Head of caudate nucleus (tissue), 42 donors: ENCODE measurements at places on chromosomes 2 and 18.

- no peak for DNase-seq
Measured at GRCh38 chr18:77433076-77433475, 183.4 kb downstream of the GALR1 start.

DNA sequence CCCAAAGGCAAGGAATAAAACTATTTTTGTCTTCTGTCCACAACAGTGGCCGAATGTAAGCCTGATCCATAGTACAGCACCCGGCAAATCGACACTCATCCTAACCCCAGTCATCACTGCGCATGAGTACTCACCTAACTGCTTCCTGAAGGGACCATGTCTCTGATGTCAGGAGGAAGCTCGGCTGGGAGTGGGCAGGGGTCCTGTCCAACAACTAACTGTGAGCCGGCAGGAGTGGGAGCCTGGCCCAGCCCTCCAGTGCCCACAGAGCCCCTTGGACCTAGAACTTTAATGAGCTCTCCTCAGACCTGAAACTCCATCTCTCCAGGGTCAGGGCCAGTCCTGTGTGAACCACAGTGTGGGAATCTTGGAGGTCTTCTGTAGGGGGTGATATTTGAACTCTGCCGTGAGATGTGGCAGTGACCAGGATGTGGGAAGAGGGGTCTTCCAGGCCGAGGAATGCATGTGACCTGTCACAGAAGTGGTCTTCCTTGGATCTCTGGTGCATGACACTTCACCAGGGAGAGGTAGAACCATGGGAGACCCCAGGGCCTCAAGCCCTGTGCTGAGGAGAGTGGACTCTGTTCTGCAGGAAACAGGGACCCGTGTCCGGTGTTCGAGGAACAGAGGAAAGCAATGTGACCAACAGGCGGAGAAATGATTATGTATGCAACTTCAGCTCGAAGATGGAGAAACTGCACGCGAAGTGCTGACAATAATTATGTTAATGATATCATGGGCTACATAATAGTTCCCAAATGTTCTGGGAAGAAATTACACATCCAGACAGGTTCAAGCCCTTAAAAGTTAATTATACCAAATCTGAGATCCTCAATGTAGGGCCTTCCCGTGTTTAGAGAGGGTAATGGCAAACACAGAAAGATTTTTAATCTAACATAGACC lies 240.1 kb upstream of the HDAC4 start:
- no peak for DNase-seq

GRCh38 chr2:215019521-215020145 lies 118.8 kb downstream of the ABCA12 start:
- no peak for DNase-seq

- DNase-seq: no peak
Measured at GRCh38 chr2:242056785-242057184, 187.3 kb downstream of the RTP5 start.

- no peak for DNase-seq
Measured at GRCh38 chr18:6757931-6758330, 28.4 kb downstream of the ARHGAP28 start.

GRCh38 chr2:39805936-39806608 lies 27.0 kb upstream of the THUMPD2 start:
- no peak for DNase-seq

- peak; percentile 68 for DNase-seq
Measured at GRCh38 chr18:36284671-36285295, 12.7 kb upstream of the FHOD3 start.

DNA sequence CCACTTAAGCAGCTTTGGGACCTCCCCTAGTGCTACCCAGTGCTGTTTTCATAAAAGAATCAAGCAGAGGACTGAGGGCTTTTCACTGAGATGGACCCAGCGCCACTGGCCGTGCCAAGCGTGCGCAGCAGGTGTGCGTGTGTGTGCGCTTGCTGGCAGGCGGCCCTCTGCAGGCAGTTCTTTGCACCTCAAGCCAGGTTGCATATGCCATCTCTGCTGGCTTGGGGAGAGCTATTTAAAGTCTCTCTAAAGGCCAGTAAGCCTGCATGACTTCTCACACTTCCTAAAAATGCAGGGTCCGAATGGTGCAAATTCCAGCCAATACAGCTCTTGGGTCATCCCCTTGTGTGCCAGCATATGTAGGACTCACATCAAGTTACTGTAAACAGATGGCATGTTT lies 255.5 kb downstream of the RNF152 start:
- DNase-seq: no peak

DNA sequence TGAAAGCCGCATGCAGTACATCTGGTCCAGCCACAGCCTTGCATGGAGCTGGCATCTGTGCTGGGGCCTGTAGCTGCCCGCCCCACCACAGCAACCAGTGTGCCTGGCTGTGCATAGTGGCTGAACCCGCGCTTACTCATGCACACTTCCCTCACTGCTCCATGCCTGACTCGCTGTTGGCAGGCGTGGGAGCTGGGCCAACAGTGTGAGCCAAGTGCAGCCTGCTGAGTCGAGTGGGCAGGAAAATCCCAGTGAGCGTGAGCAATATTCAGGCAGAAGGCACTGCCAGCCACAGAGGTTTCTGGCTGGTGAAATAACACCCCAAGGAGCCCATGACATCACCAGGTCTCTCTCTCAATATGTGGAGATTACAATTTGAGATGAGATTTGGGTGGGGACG lies 1674.1 kb upstream of the TMEFF2 start:
- DNase-seq: no peak

- no peak for DNase-seq
Measured at GRCh38 chr18:36203360-36203895, 16.1 kb downstream of the MOCOS start.

DNA sequence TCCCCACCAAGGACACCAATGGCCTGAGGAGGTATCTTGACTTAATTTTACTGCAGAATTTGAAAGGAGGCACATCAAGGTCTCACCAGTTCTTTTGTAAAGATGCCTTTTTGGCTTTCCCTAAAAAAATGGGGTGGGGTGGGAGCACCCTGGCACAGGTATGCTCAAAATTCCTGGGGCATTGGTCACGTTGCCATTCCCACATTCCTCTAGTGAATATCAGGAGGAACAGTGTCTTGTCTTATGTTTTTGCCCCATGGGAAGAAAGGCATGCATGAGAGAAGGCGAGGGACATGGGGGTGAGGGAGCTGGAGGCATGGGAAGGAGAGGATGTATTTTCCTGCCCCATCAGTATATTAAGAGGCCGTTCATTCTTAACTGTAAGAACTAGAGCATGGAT lies 275.3 kb downstream of the CMPK2 start:
- DNase-seq: no peak

DNA sequence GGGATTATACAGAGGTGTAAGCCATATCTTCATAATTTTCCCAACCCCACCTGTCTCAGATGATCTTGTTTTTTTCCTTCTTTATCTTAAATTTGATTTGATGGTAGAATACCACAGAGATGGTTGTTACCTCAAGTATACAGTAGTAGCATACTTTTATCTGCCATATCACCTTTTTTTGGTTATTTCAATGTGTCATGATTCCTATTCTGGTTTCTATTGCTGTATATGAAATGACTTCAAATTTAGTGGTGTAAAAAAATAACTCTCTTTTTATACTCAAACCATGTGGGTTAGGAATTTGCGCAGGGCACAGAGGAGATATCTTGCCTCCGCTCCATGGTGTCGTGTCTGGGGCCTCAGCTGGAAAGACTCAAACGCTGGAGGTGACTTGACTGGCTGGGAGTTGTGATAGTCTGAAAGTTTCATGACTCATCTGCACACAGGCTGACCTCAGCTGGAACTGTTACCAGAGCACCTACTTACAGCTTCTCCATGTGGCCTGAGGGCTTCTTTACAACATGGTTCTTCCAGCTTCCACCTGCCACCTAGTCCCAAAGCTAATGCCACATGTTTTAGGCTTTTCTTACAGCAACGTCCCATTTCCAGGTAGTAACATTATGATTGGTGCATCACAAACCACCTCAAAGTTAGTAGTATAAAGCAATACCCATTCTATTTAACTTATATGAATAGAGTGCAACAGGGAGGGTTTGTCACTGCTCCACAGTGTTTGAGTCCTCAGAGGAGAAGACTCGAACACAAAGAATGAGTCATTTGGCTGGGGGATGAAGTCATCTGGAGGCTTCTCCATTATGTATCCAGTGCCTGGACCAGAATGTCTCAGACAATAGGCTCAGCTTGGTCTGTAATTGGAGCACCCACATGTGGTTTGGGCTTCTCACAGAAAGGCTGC lies 82.3 kb upstream of the XPO1 start:
- DNase-seq: no peak

GRCh38 chr2:28032816-28033215 lies 142.3 kb downstream of the BABAM2 start:
- no peak for DNase-seq

- DNase-seq: no peak
Measured at GRCh38 chr2:10717628-10718027, 3.8 kb upstream of the ATP6V1C2 start.
